ENCODE measurements at places on chromosomes 7 and 10.

GRCh38 chr10:104456802-104457542 is 103.3 kb downstream of the CFAP58 start:
- DNase-seq = no peak

GRCh38 chr7:21526448-21526847 is 16.4 kb upstream of the DNAH11 start:
- DNase-seq = no peak

GRCh38 chr10:99234041-99234790 is 1.4 kb downstream of the HPSE2 start:
- no peak for DNase-seq

DNA sequence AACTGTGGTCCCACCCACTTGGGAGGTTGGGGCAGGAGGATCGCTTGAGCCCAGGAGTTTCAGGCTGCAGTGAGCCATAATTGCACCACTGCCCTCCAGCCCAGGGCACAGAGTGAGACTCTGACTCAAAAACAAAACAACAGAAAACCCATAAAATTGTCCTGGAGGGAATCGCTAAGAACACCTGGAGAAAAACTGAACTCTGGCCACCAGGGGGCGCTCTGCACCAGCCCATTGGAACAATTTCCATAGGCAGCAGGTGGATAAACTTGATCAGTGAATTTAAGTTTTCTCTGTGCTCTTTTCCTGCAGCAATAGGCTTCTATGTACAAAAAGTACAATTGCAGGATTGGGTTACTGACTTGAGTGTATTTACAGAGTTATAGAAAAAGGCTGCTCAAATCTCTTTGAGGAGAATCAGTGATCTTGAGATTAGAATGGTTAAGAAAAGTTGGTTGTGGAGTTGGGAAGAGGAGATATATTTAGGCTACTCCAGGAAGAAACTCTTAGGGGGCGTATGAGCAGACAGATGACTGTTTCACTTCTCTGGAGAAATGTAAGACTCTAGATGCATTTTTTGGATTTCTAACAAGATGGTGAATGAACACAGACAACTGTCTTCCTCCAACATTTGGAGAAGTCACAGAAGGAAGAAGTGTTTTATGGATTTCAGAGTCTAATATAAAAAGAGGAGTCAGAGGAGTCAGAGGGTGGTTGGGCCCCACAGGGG is 274.9 kb upstream of the GALNT17 start:
- peak; percentile 39 for DNase-seq
